Occipital lobe (tissue), 3 donors: ENCODE measurements at places on chromosomes 1 and 21.

DNA sequence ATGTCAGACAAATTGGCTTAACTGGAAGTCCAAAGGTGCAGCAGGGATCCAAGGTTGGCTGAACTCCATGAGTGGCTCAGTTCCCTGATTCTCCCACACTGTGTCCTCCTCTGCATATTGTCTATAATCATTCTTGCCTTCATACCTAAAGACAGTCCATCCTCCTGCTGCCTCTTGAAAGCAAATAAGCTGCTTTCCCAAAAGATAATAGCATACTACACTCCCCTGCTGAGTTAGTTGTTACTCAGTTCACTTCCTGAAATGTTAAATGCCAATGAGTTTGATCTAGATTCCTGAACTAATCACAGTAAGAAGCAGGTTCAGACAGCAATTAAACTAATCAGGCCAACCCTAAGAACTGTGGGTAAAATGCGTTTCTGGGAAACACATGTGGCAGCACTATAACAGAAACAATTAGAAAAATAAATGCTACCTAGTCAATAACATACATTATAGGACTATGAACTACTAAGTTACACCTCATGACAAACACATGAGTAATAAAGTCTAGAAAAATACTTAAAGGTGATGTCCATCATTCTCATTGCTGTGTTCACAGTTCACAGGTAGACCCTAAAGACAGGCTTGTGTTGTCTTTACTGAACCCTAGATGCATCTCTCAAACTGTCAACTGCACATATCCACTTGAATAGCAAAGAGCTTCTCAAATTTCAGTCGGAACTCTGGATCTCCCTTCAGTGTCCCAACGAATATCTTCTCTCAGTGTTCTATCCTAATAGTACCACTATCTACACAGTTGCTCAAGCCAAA, 50.8 kb upstream of the BOLA1 start:
- DNase-seq: no peak

DNA sequence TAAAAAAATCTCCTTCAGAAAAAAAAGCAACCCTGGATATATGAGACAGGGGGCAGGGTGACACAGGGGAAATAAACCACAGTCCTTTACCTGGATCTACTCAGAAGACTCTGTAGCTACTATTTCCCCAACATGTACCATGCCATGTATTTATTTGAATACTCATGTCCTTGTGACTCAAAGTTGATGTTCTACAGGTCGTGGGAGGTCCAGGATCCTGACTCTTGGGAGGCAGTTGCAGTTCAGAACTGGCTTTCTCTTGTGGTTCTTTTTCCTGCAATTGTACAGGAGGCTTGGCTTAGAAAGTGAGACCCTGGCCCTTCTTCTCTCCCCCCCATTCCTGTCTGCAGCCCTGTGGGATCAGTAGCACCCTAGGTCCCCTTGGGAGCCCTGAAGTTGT, 5.8 kb upstream of the IL24 start:
- no peak for DNase-seq

GRCh38 chr1:100775483-100775882, 55.9 kb downstream of the VCAM1 start:
- no peak for DNase-seq

GRCh38 chr1:33762962-33763361, 100.9 kb upstream of the HMGB4 start:
- DNase-seq: no peak

DNA sequence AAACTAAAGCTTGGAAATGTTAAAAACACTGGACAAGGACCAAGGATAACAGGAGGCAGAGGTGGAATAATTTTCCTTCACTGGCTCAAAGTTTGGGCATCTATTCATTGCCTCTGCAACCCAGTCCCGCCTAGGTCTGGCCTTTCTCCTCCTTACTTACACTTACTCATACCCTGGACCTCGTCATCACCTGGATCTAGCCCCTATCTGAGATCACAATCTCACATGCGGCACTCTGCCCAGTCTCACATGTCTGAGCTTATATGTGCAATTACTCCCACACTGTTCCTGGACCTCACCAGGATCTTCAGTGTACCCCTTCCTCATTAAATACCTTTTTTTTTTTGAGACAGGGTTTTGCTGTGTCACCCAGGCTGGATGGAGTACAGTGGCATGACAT, 37.6 kb downstream of the NVL start:
- no peak for DNase-seq

GRCh38 chr1:185804206-185804605, 70.0 kb downstream of the HMCN1 start:
- DNase-seq: no peak

DNA sequence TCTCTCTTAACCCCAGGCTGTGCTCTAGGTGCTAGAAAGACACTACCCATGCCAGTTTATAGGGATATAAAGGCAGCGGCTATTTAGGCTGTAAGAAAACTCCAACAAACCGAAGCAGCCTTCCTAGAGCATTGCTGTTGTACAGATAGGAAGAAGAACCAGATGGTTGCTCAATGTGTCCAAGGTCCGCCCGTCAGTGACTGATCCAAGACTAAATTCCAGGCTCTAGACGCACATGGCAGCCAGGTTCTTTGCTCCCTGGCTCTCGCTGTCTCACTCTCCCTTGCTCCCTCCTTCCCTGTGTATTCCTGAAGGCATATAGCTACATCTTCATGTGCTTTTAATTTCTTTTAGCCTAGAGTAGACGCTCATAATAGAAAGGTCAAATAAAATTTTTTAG, 303.4 kb downstream of the KIF26B start:
- no peak for DNase-seq

- no peak for DNase-seq
Observed at GRCh38 chr1:167110586-167110985, 16.7 kb downstream of the STYXL2 start.

- DNase-seq: no peak
Observed at GRCh38 chr21:41932576-41933312, 21.1 kb downstream of the C2CD2 start.

GRCh38 chr1:226589008-226589733, 40.6 kb downstream of the STUM start:
- no peak for DNase-seq

- no peak for DNase-seq
Observed at GRCh38 chr1:184322253-184322652, 64.6 kb upstream of the C1orf21 start.

DNA sequence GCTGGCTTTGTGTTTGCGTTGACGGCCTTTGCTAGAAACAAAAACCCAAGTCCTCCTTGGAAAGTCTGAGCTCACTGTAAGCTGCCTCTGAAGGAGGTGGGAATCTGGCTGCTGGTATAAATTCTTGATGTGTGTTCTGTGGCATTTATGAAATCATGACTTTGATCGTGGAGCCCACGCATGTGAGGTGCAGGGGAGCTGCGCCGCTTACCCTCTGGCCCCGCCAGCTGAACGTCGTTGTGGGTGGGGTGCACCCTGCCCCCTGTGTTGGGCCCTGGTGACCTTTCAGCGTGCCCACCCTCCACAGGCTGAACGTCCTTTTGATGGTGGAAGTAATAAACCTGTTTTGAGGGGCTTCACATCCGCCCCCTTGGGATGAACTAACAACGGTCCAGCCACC, 21.2 kb upstream of the DIP2A start:
- no peak for DNase-seq

DNA sequence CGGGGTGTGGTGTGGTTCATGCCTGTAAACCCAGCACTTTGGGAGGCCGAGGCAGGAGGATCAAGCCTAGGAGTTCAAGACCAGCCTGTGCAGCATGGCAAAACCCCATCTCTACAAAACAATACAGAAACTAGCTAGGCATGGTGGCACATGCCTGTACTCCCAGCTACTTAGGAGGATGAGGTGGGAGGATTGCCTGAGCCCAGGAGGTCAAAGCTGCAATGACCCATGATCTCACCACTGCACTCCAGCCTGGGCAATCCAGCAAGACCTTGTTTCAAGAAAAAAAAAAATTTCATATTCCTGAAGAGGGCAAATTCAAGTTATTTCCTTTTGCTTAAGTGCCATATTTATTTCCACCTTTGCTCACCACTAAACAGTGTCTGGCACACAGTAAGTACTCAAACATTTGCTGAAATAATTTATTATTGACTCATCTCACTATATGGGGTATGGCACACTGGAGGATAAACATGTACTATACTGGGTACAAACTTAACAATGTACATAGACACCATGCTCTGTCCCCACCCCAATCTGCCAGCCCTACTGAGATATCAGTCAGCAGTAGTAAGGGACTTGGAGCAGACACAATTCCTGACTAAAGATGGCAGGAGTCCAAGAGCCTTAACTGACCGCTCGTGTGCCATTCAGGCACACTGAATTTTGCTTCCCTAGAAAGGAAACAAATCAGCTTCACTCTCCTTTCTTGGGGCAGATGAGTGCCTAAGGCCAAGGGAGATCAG, 15.5 kb downstream of the MEAF6 start:
- DNase-seq: no peak

GRCh38 chr1:10969267-10969970, 43.0 kb upstream of the TARDBP start:
- DNase-seq: no peak

DNA sequence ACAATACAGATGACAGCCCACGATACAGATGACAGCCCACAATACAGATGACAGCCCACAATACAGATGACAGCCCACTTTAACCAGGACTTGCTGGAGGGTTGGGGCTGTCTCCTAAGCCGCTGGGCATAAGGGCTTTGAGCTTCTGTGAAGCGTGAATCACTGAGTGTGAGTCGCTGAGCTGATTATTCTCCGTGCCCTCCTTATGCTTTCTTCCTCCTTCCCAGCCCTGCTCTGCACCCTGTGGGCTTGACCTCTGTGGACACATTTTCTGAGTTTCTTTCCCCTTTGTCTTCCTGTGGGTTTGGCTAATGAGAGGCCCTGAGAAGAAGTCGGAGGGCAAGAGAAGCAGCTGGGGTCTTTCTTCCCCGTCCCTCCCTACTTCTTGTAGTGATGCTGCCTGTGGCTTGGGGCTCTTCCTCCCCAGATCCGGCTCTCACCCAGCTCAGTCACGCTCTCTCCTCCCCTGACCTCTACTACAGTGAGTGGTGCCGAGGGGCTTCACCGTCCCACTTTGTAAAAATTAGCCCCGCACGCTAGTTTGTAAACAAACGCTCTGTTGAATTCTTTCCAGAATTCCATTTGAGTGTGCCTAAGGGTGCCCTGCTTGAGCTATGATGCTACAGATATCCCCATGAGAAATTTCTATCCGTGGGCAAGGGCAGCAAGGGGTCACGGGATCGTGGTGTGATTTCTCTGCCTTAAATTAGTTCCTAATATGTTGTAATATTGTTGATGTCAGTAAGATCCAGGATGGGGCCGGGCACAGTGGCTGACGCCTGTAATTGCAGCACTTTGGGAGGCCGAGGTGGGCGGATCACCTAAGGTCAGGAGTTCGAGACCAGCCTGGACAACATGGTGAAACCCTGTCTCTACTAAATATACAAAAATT, 46.4 kb upstream of the SOD1 start:
- no peak for DNase-seq

DNA sequence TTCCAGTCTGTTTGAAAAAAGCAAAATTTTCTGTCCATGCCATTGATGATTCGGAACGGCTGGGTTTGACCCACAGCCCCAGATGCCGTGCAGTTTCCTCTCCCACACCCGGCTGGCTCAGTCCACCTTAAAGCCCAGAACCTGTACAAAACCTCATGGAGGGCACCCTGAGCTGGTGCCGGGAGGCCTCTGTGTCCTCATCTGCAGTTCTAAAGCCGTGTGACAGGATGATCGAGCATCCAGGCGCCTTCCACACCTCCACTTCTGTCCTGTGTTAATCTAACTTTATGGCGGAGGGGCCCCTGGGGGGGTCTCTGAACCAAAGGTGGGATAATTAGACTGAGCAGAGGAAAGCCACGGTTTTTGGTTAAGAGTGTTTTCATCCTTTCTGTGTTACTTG, 49.6 kb downstream of the SLC37A1 start:
- no peak for DNase-seq

GRCh38 chr1:46996659-46997281, 26.7 kb upstream of the CYP4X1 start:
- no peak for DNase-seq

DNA sequence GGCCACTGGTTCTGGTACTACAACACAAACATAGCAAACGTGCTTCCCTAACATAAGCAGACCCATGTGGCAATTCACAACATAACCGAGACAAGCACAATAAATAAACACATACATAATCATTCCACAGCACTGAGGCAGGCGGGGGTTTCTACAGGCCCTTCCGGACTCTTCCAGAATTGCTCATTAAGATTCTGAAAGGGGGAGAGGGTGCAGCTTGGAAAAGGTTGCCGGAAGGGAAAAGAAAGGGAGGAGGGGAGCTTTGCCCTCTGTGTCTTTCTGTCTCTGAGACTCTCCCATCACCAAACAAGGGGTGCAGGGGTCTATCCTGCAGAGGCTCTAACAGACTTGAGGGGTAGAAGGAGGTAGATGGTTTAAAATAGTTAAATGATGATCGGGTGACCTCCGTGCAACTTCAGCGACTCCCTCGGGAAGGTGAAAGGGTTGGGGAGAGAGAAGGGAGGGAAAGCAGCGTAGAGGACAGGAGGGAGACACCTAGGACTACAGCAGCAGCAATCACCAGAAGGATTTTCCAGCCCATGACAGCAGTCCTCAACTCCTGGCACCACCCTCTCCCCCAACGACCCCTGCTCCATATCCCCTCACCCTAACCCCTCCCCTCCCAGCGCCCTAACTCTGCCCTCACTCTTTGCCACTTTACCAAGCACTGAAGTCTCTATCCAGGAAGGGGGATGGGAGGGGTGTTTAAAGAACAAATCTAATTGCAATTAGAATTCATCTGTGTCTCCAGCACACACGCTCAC, 365.5 kb upstream of the ESRRG start:
- DNase-seq: no peak

DNA sequence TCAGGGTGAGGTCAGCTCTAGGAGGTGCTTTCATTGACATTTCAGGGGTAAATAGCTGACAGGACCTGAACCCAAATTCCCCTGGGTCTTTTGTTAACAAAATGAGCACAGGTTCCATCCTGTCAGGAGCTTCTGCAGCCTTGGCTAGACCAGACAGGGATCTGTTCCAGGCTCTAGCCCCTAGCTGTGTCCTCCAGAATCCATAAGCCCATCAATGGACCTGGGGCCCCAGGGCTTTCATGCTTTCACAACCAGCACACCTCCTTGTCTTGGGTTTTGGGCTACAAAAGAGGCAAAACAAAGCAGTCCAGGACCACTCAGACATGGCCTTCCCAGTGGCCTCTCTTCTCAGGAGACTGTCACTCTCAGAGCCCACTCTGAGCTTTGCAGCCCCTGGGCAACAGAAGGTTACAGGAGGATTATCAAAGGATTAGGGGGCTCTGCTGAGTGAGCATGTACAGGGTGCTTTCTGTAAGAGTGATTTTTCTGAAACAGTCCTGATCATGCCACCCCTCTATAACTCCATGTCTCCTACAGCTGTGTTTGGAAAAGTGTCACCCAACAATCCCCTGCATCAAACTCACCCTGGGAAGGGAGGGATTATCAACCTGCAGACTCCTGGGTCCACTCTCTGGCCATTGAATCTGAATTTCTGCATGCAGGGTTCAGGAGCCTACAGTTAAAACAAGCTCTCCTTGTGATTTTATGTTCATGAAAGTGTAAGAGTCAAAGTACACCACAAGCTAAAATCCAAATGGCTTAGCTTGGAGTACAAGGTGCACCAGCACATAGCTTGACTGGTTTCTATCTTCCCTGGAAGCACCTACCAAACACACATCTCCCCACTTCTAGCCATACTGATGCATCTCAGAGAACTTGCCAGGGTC, 67.7 kb upstream of the GCLM start:
- DNase-seq: no peak
